ENCODE measurements at places on chromosomes 11 and 22. TPM values are rescaled to one million over a fixed set of nuclear protein-coding genes. Genes with fewer than 3 reads are reported as not detected.

The GLB1L3 gene
- total RNA-seq: not detected

- no peak for DNase-seq
These were observed 964.5 kb upstream of the CHORDC1 start for GRCh38 chr11:91187314-91187713.

The TRPT1 gene
- total RNA-seq: 37.9 TPM

DNA sequence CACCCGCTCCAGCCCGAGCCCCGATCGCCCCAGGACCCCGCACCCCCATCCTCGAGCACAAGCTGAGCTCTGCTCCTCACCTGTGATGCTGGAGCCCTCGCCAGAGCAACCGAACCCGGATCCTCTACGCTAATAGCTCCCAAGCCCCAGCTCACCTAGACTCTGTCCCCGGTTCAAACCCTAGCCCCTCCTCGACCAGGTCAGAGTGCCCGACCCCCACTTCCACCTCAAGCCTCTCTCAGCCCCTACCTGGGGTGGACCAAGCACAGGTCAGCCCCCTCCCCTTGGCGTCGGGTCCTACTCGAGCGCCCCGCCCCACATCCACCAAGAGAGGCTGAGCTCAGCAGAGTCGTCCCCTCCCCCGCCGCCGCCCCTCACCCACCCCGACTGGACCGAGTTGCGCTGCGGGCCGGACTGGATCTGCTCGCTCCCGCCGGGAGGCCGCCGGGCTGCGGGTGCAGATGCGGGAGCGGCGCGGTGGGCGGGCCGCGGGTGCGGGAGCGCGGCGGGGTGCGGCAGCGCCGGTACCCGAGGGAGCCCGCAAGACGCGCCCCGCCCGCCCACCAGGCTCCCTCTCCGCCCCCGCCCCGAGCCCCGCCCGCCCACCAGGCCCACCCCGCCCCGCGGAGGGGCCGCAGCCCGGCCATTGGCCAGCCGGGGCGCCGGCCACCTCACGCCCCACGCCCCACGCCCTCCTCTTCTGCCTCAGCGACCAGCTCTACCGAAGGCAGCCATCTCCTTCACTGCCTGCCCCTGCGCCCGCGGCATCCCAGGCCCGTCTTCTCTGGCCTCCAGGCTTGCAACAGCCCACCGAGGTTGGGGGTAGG is 577 bp upstream of the DKK3 start:
- DNase-seq: no peak

DNA sequence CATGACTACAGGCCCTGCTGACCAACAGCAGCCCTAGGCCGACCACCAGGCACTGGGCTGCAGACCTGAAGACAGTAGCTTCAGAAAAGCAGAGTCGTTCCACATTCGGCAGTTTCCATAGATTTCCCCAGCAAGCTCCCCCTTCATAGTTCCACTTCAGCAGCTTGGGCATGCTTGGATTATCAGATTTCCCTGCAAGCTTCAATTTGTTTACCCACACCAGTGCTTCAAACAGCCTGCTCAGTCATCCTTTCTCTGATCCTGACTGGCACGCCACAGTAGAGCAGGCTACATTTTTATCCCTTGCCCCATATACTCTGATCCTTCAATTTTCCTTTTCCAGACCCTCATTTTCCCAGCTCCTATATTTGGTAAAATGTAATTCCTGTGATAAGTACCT is 51.1 kb upstream of the CFAP300 start:
- DNase-seq: no peak
